ENCODE measurements at places on chromosomes 12 and 14.
A peak's percentile ranks its signal among the peaks of the same experiment; 100 is the strongest.

DNA sequence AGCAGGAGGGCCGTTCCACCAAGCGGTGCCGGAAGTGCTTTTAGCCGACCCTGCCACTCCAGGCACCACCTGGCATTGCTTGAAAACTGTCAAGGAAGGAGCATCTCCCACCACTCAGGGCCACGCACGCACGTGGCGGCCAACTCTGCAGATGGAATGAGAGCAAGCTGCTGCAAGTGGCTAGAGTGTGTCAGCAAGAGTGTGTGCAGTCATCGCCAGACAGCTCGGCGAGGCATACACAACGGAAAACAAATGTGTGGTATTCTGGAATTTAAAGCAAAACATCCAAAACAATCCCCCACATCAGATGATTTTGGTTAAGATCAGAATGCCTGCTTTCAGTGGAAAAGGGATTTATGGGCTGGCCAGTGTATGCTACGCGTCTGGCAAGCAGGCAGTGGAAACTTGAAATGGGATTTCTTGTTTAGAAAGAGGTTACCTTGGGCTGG lies 11.2 kb downstream of the CD9 start:
- no peak for DNase-seq

DNA sequence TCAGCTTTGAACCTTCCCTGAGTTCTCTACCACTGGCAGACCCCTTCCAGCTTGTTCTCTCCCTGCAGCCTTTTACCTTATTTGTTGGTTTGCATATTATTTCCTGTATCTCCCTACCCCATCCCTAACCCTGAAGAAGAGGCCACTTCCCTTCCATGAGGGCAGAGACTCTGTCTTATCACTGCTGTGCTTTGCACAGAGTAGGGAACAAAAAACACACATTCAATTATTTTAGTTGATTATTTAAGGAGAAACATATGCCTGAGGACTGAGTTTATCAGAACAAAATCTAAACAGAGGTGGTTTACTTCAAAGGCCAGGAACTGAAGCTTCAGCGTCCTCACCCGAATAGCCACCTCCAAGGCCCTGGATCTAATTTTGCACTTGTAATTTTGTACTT lies 111.7 kb upstream of the RFLNA start:
- no peak for DNase-seq

- DNase-seq = no peak
These were observed 86.5 kb upstream of the FOXN3 start for GRCh38 chr14:89503431-89503996.

GRCh38 chr14:55807053-55807880 lies 227.3 kb downstream of the KTN1 start:
- DNase-seq = peak; percentile 57

DNA sequence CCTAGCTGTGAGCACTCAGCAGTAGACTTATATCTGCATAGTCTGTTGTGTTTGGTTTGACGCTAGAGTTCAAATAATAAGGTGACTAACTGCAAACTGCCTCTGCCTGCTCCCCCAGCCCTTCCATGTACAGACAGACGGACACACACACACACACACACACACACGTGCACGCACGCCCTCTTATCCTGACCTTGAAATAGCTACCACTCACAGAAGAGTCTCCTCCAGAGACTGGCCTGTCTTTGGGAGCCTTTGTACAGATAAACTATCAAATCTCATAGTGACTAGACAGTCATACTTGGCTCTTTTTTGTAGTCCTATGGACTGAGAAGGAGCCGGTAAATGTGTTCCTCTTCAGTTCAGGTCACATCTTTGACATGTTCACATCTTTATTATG lies 158.4 kb downstream of the FBXL14 start:
- DNase-seq = no peak

DNA sequence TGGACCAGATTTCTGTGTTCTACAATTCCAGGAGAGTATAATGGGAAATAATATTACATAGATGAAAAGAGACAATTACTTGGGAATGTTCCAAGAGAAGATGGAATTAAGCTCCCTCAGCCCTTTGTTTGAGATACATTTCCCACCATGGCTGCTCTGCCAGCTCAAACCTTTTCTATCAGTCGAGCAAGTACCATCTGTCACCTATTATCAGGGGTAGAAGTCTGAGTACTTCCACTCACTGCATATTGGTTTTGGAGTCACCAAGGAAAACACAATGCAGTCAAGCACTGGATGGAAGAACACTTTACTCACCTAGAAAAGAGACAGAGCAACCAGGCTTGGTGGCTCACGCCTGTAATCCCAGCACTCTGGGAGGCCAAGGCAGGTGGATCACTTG lies 270.4 kb upstream of the FAR2 start:
- DNase-seq = no peak

GRCh38 chr14:99619835-99620834 lies 16.1 kb upstream of the CCDC85C start:
- no peak for DNase-seq

- no peak for DNase-seq
These were observed 218.3 kb upstream of the CNTN1 start for GRCh38 chr12:40473962-40474361.

GRCh38 chr12:96424601-96425000 lies 24.4 kb upstream of the CDK17 start:
- DNase-seq = no peak

- DNase-seq = no peak
These were observed 53.4 kb downstream of the PLBD1 start for GRCh38 chr12:14514154-14514842.

DNA sequence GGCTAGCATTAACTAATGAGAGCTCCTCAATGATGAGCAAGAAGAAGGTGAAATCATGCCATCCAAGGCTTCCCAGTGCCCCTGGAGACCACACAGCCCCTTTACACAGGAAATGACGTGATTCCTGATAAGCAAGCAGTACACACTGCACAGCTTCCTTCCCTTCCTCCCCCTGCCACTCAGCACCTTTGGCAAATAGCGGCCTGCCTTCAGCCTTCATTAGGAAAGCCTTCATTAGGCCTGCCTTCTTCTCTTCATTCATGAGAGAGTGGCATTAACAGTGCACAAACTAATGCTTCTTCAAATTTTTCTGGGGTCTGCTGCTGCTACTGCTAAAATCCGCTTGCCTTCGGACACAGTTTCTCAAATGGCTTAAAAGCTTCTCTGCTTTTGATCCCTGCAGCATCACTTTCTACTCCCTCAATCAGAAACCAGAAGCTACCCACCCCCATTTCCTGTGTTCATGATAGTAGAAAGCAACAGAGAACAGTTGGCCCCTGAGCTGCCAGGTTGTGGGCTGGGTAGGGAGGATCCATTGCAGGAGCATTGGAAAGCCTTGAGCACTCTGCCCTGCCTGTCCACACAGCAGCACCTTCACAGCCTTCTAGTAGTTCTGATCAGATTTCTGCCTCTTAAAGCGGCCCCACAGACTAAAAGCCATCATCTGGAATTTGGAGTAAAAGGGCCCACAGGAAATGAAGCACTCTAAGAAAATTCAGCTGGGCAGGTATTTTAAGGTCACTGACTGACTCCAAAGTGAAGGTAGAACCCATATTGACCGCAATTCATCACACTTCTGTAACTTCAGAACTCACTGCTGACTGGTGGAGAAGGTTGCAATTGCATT lies 103.8 kb upstream of the ETV6 start:
- peak; percentile 58 for DNase-seq

- no peak for DNase-seq
These were observed 34.8 kb downstream of the CRACR2A start for GRCh38 chr12:3718100-3718499.

DNA sequence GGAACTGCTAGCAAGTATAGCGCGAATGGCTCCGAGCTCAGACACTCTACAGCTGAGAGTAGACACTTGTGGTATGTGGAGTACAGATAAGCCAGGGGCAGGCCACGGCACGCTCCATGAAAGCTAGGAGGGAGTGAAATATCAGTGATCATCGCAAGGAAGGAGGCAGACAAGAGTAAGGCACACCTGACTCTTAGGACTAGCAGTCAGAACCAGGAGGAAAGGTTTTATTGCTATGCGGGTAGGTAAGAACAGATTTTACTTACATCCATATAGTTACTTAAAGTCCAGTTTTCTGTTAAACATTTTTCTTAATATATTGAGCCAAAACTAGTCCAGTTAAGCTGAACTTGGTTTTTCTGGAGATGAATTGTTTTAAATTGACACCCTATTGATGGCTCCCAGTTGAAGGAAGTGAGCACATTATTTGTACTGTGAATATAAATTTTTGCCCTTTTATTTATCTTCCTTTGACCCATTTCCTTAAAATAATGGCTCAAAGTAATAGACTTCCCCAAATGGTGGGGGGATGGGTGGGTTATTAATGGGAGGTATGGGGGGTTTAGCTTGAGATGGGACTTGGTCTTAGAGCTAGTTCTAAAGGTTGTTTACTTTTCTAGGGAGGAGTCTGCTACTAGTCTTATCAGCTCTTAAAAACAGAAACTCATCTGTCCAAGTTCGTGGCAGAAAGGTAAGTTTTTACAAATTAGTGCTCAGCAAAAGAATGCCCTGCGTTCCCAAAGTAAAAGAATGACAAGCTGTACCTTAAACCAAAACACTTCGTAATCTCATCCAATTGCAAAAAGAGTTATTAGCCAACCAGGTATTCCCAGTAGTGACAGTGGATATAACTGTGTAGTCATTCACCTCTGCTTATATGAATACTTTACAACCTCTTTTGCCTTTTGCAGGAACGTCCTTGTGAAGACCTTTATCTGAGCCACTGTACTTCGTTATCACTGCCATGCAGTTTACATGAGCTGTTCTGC lies 5.8 kb downstream of the HNRNPA1 start:
- no peak for DNase-seq

DNA sequence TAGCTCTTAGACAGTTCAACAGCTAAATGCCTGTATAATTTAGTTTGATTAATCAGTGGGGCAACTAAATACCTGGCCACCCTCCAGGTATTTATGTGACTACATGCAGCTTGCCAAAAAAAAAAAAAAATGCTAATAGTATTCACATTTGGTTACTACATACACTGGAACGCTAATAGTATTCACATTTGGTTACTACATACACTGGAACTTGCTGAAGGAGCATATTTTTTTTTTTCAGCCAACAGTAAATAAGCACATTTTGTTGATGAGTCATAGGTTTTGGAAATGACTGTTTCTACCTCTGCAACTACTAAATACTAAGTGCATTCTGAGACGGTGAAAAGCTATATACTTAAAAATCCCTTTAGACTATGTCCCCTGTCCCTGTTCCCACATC lies 1172.3 kb downstream of the LRFN5 start:
- DNase-seq = no peak

GRCh38 chr12:130669205-130669557 lies 46.9 kb downstream of the RIMBP2 start:
- DNase-seq = no peak

- peak; percentile 65 for DNase-seq
These were observed 4.3 kb downstream of the IRF2BPL start for GRCh38 chr14:77024171-77024691.

DNA sequence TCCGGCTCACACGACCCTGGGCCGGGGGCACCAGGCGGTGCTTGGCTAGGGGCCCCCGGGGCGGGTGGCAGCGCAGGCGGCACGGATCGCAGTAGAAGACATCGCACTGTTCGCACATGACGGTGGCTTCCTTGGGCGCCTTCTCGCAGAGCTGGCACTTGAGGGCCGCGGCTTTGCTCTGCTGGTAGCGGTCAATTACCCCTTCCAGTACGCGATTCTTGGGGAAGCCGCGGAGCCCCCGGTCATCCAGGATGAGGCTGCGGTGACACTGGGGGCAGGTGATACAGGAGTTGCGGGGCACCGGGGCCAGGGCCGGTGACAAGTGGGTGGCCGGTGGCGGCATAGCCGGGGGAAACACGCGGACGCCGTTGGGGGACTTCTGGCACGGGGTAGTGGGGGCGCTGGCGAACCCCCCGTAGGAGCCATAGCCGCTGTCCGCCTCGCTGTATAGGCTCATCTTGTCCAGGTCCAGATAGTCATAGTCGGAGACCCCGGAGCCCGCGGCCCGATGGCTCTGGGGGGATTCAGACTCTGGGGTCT lies 553 bp downstream of the TRIM9 start:
- DNase-seq = no peak

DNA sequence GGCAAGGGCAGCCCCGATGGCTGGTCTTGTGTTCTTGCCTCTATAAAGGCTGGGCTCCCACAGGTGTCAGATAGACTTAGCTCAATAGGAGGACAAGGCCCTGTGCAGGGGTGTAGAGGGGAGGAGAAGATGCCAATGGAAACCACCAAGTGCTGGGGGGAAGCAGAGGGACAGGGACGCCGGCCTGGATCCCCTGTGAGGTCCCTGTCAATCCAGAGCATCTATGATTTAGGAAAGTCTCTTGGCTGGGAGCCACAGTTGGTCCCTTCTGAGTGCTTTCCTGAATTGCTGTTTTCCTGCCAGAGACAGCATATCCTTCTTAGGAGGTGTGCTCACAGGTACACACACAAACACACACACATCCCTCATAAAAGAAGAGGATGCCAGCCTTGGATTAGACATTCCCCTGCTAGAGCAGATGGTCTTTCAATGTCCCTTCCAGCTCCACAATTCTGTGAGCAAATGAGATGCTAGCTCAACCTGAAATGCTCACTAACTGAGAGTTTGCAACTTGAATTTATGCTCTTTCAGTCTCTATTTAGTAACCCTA lies 62.7 kb downstream of the TTC7B start:
- no peak for DNase-seq

DNA sequence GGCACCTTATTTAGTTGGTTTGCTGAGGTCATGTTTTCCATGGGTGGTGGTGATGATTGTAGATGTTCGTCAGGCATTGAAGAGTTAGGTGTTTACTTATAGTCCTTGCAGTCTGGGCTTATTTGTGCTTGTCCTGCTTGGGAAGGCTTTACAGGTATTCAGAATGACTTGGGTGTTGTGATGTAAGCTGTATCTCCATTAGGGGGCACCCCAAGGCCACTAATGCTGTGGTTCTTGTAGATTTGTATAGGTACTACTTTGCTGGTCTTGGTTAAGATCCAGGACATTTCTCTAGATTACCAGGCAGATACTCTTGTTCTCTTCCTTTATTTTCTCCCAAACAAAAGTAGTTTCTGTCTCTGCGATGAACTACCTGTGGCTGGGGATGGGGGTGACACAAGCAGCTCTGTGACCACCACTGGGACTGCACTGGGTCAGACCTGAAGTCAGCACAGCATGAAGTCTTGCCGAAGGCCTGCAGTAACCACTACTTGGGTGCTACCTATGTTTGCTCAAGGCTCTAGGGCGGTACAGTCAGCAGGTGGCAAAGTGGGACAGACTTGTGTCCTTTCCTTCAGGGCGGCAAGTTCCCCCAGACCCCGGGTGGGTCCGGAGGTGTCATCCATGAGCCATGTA lies 35.8 kb upstream of the FBXO33 start:
- DNase-seq = no peak

DNA sequence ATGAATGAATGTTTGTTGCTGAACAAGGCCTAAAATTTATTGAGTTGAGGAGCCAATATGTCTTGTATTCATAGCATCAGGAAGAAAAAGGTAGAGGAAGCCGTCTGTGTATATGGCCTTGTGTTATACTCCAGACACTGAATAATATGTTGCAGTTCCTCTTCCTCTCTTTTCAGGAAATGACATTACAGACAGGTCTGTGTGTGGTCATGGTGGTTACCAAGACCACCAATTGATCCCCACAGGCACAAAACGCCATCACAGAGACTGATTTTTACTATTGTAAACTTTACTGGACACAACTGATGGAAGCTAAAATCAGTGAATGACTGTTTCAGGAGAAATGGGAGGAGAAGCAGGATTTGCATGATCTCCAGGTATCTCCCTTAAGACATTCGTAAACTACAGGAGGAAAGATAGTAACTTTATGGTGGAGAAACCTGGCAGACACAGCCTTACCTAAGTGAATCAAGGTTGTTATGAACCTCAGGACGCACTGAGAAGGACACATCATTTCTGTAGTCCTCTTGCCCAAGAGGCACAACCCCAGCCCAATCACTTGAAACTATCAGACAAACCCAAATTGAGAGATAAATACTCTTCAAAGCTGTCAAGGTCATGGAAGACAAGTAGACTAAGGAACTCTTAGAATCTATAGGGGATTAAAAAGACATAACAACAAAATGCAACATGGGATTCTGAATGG lies 334.1 kb upstream of the RGS6 start:
- no peak for DNase-seq

Data from activated naive CD4-positive, alpha-beta T cell treated with anti-CD3 and anti-CD28 coated beads, Interleukin-2, amount 50 U/mL, for 72 hours (primary cell).